ENCODE measurements at places on chromosomes 16 and 17.

- no peak for DNase-seq
Measured at GRCh38 chr16:89094880-89095258, 1.2 kb downstream of the ACSF3 start.

- DNase-seq: no peak
Measured at GRCh38 chr16:75362846-75363245, 70.5 kb downstream of the CFDP1 start.

GRCh38 chr17:67837965-67838364 is 12.7 kb downstream of the BPTF start:
- DNase-seq: no peak

- DNase-seq: peak; percentile 91
Measured at GRCh38 chr17:27533874-27534815, 77.9 kb downstream of the KSR1 start.

- peak; percentile 35 for DNase-seq
Measured at GRCh38 chr16:31696968-31697743, 169.5 kb downstream of the AHSP start.

GRCh38 chr17:75750661-75751423 is 14.2 kb downstream of the GALK1 start:
- no peak for DNase-seq

- DNase-seq: no peak
Measured at GRCh38 chr17:8081876-8082275, 5.6 kb downstream of the ALOX12B start.

DNA sequence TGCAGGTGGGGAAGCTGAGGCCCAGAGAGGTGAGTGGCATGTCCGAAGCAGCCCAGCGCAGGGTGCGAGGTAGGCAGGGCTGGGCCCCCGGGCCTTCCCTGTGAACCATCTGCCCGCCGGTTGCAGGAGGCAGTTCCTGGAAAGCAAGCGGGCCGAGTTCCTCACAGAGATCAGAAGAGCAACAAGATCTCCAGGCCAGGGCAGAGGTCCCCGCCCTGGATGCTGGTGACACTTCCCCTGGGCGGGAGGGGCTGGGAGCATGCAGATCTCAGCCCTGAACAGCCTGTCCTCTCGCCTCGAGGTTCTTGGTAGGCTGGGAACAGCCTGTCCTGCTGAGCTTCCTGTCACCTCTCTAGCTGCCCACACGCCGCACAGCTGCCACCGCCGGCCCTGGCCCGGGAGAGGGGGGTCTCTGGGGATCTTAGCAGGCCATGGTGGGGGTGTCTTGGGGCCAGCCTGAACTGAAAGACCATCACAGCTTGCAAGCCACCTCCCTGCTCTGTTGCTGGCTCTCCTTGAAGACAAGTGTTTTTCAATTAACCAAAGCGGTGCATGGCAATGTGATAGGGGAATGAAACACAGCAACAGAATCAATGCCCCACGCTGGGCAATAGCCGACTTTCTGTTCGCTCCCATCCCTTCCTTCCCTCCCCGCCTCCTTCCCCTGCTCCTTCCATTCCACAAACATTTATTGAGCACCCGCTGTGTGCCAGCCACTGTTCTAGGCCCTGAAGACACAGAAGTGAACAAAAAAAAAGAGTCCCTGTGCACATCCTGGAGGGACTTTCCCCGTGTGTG is 31.7 kb downstream of the SOCS1 start:
- no peak for DNase-seq

- no peak for DNase-seq
Measured at GRCh38 chr17:76213491-76213890, 26.8 kb downstream of the RNF157 start.

- peak; percentile 79 for DNase-seq
Measured at GRCh38 chr16:85114909-85115567, 2.8 kb upstream of the CIBAR2 start.

DNA sequence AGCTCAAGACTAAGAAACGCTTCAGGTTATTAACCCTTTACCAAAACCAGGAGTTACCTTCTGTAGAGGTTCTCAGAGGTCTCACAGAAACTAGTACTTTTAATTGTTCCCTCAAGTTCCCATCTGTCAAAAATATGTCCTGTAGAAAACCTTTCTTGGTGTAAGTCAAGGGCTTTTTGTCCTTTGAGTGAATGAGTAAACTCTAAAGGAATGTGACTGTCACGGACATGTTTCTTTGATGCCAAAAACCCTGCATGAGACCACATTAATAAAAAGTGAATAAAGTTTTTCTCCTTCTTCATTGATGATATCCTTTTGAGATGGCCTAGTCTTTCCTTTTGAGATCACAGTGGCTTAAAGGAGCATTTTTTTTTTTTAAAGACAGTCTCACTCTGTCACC is 102.9 kb downstream of the NLK start:
- peak; percentile 28 for DNase-seq

DNA sequence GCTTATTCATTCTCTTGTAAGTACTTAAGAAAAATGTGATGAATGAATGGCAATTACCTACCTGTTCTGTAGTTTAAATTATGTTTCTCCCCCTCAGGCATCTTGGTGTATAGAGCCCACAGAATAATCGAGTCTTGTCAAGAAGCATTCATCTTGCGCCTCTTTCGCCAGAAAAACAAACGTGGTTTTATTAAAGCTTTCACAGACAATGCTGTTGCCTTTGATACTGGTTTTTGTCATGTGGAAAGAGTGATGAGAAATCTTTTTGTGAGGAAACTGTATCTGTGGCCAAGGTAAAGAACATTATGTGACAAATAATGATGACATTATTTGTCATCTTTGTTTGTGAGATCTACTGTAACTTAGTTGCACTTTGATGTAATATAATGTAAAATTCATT is 6.5 kb downstream of the ERCC4 start:
- no peak for DNase-seq

GRCh38 chr17:80981929-80982425 is 9.7 kb upstream of the CHMP6 start:
- no peak for DNase-seq

GRCh38 chr16:8858994-8859912 is 9.6 kb downstream of the CARHSP1 start:
- no peak for DNase-seq

DNA sequence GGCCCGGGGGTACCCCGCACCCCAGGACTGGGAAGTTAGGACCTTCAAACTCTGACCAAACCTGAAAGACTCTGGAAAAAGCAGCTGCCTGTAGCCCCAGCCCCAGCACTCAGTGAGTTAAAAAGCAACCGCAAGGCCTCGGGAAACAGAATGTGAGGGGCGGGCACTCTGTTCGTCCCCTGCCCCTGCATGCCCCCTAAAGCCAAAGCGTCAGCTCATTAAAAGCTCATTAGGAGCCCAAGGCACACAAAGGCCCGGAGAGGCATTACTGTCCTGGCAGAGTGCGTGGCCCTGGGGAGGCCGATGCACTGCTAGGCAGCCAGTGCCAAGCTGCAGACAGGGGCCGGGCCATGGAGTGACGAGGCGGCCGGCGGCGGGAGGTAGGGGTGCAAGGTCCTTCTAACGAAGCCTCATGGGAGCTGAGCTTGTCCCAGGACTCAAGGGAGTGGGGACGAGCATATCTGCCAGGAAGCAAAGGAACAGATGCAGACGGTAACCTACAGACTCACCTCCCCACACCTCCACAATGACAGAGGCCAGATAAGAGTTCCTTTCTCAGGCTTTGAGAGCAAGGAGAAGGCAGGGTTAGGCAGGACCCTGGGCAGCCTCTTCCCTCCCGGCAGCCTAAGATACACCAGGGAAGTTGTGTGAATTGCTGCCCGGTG is 116.8 kb downstream of the ENGASE start:
- DNase-seq: no peak

GRCh38 chr17:31677036-31677435 is 182.0 kb downstream of the COPRS start:
- DNase-seq: no peak

DNA sequence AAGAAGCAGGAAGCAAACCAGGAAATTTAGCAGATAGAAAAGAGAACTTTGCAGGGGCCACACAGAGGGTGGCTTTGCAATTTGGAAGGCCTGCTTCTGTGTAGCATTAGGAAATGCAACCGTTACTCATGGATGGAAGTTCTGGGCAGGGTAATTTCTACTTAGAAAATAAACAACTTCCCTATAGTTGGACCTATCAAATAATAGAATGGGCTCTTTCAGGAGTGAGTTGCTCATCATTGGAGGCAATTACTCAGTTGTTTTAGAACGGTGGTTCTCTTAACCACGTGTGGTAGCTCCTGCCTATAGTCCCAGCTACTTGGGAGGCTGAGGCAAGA is 25.8 kb upstream of the HS3ST2 start:
- no peak for DNase-seq

GRCh38 chr17:64420143-64420670 is 28.7 kb upstream of the MILR1 start:
- DNase-seq: peak; percentile 72

DNA sequence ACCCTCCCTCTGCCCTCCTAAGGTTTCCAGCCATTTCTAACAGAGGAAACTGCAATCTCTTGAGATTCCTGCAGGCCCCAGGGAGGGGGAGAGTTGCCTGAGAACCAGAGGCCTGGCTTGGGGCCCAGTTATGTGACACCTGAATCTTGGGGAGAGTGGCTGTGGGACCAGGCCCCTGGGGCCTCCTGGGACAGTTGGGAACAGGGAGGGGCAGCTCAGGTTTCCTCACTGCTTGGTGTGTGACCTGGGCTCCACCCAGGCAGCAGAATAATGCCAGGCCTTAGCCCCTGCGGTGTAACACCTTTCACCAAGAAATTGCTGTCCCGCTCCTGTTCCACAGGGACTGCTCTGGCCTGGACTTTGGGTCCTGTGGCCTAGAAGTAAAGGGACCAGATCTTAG is 44.3 kb upstream of the CRHR1 start:
- DNase-seq: no peak

DNA sequence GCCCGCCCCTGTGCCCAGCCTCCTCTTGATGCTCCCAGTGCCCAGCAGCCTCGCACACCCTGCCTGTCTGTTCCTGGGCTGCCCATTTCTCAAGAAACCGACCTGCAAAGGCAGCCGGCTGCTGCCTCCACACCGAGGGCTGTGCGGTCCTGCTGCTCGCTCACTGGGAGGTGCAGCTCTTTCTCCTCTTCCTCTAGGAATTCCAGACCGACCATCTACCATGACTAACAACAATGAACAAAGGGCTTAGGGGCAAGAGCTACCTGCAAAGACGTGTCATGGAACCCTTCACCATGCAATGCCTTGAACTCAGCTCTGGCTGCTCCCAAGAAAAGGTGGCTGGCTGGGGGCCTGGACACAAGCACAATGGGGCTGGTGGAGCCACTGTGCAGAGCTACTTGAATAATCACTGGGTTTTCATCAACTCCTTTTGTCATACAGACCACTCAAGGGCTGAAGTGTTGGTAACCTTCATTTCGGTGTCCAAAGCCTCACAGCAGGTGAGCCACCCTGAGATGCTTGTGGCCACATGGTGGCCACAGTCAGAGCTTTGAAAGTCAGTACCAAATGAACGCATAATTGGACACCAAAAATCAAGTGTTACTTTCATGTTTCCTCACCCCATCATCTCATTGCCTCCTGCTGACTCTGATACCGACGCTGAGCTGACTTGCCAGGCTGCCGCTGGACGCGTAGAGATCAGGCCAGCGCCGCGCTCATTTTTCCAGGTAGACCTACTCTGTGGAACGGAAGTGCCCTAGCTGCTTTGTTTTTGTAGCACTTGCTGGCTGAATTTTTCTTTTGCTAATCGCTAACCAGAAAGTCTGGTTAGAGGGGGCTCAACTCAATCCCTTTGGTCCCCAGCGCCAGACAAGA is 19.8 kb downstream of the CYB561 start:
- DNase-seq: no peak

- no peak for DNase-seq
Measured at GRCh38 chr16:35306915-35307314, 1847.5 kb downstream of the TP53TG3F start.

GRCh38 chr17:16073845-16074244 is 74.2 kb downstream of the TTC19 start:
- no peak for DNase-seq

GRCh38 chr17:11384131-11384530 is 143.1 kb downstream of the SHISA6 start:
- no peak for DNase-seq

Measured in astrocyte of the spinal cord (primary cell).